ENCODE measurements at places on chromosomes 4 and X.

DNA sequence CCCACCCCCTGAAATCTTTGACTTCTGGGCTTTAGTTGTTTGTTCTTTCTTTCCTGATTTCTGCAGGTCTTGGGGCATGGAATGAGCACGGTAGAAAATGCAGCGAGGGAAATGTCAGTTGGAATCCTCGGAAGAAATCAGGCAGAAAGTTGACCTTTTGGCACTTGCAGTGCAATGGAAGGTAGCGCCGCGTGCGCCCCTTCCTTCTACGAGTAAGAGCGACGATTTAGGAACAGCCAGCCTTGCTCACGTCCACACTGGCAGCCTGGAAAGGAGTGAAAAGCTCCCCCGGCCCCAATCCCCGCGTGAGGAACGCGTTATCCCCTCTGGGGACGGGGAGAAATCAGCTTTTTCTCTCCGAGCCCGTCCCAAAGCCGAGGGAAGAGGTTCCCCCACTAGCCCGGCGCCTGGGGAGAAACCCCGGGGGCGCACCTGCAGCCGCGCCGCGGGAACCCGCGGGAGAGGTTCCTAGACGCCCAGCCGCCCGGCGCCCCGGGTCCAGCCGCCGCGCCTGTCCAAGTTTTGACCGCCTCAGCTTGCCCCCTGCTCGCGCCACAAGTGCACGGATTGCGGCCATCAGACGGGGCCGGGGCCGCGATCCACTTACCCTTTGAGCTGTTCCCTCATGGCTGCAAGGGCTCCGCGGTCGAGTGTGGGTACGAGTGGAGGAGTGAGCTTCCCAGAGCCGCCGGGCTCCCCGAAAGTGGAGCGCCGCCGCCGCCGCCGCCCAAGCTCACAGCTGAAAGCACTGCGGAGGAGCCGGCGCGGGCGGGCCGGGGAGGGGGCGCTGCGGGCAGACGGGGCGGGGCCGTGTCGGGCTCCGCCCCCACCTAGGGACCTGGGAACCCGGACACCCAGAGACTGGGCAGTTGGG, 194.6 kb upstream of the FTHL17 start:
- DNase-seq, result no peak

GRCh38 chrX:134374910-134375309, 85.1 kb upstream of the HPRT1 start:
- DNase-seq, result no peak

- DNase-seq, result no peak
Measured at GRCh38 chrX:123277347-123277746, 93.3 kb downstream of the GRIA3 start.

DNA sequence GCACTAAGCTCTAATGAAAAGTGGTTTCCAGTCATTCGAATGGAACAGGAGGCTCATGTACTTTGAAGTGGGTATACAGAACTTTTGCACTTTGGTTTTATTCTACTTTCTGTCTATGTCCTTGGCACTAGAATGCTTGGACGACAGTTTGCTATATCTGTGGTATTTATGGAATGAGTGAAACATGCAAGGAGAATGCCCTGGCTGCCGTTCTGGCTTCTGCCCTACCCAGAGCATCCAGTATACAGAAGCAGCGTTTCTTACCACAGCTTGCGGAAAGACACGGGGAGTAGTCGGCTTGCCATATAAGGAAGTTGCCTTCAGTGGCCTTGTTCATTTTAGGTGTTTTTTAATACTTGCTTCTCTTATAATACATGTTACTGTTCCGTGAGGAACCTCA, 98.0 kb downstream of the TBL1X start:
- no peak for DNase-seq

DNA sequence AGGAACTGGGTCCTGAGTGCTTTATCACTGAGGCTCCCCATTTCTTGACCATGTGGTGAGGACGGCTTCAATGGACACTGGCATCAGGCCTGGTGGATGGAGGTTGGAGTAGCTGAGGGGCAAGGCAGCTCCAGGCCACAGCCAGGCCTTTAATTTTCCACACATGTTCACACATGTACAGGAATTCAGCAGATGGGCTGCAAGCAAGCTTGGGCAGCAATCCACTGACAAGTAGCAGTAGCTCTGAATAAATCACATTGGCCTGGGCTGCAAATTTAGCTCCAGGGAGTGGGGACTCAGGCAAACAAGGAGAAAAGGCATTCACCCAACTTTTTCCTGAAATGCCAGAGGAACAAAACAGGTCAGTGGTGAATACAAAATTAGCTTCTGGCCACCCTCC, 107.8 kb upstream of the SCML1 start:
- no peak for DNase-seq

GRCh38 chr4:129246145-129246544, 150.2 kb downstream of the C4orf33 start:
- no peak for DNase-seq

DNA sequence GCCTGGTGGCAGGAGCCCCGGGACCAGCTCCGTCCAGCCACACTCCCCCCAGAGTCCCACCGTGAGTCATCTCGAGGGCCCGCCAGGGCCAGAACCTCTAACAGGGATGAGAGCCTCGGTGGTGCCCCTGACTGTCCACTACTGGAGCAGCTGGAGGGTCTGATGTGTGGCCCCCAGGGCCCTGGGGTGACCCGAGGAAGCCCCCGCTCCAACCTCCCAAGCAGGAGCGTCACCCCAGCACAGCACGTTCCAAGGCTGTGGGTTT, 135.9 kb upstream of the NKX1-1 start:
- DNase-seq, result no peak

- no peak for DNase-seq
Measured at GRCh38 chr4:176137631-176138030, 57.8 kb downstream of the SPATA4 start.

DNA sequence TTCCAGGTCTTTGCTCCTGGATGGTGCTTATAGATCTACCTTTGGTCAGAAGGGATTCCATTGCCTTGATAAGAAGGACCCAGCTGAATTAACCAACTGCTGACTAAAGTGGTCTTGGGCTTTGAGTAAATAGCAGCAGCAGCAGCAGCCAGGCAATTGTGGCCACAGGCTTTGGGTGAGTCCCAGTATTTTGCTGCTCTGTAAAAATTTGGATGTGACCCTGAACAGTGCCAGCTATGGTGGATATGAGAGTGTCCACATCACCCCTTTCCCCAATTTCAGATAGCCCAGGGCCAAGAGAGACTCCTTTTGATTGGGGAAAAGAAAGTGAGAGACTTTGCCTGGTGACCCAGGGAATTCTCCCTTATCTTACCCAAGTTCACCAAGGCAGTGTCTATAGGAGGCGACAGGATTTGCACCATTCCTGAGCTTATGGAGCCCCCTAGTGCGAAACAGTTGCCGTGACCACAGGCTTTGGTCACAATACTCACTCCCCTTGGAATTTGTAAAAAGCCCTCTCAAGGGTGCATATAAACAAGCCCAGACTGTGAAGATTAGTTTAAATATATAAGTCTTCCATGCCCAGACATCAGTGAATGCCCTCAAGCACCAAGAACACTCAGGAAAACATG, 518.0 kb downstream of the TMA16 start:
- peak; percentile 15 for DNase-seq

DNA sequence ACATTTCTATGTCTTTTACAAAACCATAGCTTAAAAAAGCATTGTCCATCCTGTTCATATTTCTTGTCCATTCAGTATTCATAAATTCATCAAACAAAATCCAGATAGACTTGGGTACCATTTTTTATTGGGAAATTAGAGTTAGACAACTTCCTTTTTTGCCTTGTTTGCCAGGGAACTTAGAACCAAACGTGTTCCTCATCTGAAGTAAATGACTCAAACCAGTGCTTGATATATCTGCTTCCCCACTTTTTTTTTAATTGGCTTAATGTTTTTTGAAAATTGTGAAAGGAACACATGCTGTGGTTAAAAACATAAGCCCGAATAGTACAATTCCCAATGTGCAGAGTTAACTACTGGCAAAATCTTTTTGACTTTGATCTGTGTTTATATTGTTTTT, 44.2 kb downstream of the DLG3 start:
- DNase-seq, result no peak

DNA sequence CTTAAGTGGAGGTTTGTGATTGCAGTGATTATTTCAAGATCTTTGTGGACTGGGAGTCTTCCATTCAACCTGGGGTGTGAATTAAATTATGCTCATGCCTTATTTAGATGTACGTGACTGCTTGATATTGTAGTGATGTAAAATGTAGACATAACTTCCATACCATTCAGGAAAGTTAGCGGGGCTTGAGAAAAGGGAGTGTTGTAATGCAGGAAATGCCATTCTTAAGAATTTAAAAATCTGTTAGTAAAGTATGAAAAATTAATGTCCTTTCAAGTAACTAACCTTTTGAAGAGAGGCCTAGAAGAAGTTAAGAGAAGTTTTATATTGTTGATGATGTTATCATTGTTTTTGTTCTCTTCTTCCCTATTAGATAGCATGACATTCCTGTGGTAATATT, 318.2 kb downstream of the CCSER1 start:
- DNase-seq, result no peak

DNA sequence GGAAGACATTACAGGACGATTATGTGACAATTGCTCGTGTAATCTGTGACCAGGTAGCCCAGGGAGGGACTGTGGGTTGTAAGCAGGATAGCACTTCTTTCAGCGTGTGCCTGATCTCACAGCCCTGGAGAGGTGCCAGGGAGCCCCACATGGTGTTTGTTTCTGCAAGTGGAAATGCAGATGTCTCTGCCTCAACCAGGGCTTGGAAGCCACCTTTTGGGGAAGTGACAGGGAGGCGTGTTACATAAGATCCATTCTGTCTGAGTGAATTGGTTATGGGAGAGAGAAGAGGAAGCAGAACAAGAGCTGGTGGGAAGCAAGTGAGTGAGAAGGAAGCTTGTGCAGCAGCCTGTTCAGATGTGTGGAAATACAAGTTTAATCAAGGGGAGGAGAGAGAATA, 104.5 kb upstream of the GATB start:
- DNase-seq, result no peak

DNA sequence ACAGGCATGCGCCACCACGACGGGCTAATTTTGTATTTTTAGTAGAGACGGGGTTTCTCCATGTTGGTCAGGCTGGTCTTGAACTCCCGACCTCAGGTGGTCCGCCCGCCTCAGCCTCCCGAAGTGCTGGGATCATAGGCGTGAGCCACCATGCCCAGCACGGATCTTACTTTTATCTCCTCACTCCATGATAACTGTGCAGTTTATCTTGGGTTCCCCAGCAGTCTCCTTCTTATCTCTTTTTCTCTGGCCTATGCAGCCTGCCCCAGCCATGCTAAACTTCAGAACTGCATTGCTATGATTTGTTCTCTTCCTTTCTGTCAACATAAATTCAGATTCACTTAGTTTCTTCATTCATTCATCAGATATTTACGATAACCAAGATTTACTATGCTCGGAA, 22.4 kb downstream of the PAGE1 start:
- no peak for DNase-seq

DNA sequence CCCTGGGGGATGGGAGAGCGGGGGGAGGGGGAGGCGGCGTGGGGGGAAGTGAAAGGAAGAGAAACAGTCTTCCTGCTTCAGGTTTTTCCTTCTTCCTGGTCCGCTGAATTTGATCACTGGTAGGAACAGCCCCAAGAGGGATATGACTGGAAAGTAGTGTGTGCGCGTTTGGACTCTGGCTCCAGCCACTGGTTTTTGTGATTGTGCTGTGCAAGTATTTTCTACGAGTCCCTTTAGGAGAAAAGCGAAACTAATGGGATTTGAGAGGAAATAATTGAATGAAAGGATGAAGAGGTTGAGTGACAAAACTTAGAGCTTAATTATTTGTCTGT, 836 bp downstream of the PRRG1 start:
- DNase-seq, result no peak

DNA sequence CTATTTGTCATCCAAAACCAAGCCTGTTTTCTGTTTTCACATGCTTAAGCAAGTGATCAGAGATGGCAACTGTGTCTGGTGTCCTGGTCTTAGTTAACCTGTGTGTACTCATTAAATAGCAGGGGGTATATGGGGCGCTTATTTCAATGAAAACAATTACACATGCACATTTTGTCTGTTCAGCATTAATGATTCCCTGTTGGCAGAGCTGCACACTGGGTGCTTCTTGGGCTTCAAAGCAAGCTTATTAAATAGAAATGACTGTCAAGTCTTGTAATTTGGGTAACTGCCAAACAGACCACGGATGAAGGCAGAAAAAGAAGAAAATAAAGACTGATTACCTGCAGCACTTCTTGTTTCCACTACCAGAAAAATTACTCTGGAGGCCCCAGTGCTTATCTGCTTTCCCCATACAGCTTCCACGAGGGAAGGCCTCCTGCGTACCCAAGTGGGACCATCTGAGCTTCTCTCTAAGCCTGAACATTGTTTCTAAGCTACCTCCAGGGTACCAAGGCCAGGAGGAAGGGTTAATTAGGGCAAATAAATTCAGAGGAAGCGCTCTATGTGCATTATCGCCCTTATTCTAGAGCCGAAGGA, 107.2 kb upstream of the TBL1X start:
- no peak for DNase-seq

DNA sequence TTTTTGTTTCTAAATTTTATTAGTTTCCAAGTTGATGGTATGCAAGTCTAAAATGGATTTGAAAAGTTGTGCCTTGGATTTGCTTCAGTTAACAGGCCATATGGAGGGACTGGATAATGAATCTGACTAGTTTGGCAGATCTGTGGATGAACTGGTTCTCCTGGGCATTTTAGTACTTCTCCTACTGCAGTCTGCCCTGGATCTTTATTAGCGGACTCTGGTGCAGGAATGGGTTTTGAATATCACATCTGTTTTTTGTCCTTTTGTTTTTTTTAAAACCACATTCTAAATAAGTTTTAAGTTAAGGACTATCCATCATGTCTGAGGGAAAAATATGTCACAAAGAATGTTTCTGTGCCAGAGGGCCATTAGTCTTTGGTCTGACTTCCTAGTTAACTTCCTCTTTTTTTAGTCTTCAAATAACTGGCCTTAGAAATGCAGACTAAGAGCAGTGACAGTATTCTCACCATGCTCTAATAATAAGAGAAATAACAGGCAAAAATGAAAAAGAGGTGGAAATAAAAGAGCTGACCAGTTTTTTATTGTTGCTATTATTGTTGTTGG, 13.9 kb upstream of the DCK start:
- no peak for DNase-seq

- DNase-seq, result no peak
Measured at GRCh38 chr4:177987896-177988295, 545.7 kb upstream of the AGA start.

- DNase-seq, result no peak
Measured at GRCh38 chrX:9816084-9816700, 30.0 kb downstream of the SHROOM2 start.

- DNase-seq, result no peak
Measured at GRCh38 chrX:94400488-94400887, 726.5 kb downstream of the FAM133A start.

GRCh38 chr4:153209410-153209809, 5.2 kb downstream of the TRIM2 start:
- DNase-seq, result no peak

DNA sequence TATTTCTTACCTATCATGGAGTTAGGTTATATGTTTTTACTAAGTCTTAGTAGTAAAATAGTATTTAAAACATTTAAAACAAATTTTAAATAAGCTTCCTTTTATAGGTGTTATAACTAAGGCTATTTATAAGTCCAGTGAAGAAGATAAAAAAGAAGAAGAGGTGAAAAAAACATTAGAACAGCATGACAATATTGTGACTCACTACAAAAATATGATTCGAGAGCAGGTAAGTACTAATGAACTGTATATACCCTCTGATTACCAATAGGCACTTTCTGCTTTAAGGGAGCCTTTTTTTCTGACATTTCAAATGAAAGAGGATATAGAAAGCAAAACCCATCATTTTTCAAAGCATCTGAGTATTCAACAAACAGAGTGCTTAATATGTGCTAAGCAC, 76.6 kb downstream of the USO1 start:
- no peak for DNase-seq
